ENCODE measurements at places on chromosomes 1 and 21. TPM values are rescaled to one million over a fixed set of nuclear protein-coding genes. Genes with fewer than 3 reads are reported as not detected.

AGTRAP gene
- total RNA-seq = 15.7 TPM

DNA sequence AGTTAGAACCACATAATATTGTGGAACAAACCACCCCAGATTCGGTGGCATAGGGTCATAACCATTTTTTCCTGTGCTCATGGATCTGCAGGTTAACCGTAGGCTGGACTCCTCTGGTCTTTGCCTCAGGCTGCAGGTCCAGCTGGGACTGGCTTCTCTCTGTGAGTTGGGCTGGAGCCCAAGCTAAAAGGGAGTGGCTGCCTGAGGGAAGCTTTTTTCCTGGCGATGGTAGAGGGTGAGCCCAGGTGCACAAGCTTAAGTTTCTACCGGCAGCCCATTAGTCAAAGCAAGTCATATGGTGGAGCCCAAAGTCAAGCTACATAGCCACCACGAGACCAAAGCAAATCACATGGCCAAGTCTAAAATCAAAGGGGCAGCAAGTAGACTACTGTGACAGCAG lies 13.8 kb downstream of the EPHX4 start:
- DNase-seq = no peak

DNA sequence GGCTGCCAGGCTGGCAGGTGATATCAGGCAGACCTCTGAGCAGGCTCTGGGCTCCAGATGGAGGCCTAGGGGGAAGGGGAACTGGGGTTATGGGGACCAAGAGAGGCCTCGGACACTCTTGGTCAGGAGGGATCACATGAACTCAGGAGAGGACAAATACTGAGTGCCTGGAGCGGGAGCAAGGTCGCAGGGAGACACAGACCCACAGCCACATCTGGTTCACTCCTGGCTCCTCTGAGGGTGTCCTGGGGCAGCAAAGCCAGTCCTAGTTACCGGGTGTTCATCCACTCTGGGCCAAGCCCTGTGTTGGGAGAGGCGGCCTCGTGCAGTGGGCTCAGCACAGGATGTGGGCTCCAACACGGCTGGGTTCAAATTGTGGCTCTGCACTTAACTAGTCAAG lies 239.0 kb downstream of the PTPRU start:
- no peak for DNase-seq

DNA sequence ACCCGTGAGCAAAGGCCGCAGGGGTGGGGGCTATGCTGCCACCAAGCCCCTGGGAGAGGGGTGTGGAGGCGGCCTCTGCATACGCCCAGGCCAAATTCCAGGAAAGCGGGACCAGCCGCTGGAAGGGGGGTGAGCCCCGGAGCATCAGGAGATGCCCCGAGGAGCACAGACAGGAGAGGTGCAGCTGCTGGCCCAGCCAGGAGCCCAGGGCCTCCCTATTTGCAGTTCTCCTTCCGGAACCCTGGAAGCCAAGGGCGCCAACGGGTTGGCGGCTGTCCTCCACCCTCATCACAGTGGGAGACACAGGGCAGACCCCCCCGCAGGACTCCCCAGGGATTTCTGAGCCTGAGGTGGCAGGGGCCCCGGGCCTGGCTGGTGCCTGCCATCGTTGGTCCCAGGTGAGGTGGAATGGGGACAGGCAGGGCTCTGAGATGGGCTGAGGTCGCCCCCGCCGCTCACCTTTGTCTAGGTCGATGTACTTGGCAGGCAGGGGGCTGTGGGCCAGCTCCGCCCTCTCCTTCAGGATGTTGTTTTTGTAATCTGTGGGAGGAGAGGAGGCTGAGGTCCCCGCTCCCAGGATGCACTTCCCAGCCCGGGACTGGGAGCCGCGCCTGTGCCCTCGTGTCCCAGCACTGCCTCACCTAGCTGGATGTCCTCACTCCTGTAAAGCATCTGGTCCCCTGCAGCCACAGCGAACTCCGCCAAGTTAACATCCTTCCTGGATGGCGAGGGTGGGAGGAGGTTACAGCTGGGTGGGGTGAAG lies 4.4 kb upstream of the DVL1 start:
- no peak for DNase-seq

DNA sequence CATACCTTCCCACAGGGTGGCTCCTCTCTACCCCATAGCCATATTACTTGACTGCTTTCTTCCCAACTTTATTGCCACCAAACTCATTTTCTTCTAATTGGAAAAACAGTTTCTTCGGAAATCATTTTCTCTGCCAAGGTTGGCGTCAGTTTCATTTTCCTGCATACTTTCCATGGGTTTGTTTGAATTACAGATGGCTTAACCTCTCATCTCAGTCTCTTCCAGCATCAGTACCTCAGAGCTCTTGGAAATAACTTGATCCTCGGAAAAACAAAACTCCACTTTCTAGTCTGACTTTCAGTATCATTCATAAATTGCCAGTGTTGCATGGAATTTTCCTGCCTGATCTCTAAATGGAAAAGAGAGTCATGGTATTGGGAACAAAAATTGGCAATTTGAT lies 20.3 kb upstream of the PRDM2 start:
- DNase-seq = no peak

DNA sequence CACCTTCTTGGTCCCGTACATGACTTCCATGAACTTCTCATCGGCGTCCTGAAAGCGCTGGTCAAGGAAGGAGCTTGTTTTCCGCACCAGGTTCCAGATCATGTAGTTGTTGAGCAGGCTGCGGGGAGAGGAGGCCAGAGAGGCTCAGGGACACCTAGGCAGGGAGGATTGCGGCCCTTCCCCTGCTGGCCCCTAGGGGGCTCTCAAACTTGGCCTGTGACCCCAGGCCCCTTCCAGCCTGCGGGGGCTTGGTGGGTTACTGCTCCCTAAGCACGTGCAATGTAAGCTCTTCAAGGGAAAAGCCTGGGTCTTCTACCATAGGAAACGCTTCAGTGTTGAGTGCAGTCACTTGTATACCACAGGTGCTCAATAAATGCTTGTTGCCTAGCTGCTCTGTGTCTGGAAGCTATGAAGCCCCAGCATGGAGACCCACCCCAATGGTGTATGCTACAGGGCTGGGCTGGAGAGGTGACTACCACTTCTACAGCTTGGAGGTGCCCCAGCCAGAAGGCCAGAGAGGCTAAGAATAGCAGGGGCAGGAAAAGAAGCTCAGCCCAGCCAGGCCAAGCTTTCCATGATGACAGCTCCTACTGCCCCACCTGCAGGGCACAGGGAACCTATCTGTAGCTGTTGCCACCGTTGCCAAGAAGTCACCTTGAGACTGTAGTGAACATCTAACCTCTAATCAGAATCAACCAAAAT lies 45.1 kb downstream of the ECE1 start:
- DNase-seq = no peak

- no peak for DNase-seq
Measured at GRCh38 chr1:175804561-175804960, 61.2 kb upstream of the TNR start.

GRCh38 chr1:172547071-172547470 lies 14.1 kb downstream of the SUCO start:
- no peak for DNase-seq

Measured in skin of body (tissue), 3 donors.